ENCODE measurements at places on chromosomes 1 and 21.

- no peak for DNase-seq
Measured at GRCh38 chr1:96080925-96081324, 640.7 kb upstream of the PTBP2 start.

DNA sequence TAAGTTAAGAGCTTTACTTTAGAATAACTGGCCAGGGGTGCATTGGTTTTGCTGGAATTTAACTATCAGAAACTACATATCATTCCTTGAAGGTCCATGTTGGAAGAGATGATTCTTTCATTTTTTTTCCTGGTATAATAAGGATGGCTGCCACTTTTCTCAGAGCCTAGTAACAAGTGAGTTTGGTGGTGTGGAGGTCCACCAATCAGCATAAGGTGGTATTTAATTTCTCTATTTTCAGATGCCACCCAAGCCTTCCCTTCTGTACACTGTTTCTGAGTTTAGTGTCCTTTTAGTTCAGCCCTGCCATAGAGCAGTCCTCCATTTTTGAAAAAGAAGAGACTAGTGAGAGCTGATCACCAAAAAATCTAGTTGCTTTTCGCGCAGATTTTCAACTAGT lies 386.3 kb downstream of the USP25 start:
- no peak for DNase-seq

- DNase-seq: no peak
Measured at GRCh38 chr1:28296401-28297261, 32.2 kb upstream of the MED18 start.

GRCh38 chr1:80365359-80366021 lies 1359.0 kb upstream of the ADGRL4 start:
- DNase-seq: no peak

- DNase-seq: no peak
Measured at GRCh38 chr1:11434501-11434900, 44.5 kb upstream of the DISP3 start.

DNA sequence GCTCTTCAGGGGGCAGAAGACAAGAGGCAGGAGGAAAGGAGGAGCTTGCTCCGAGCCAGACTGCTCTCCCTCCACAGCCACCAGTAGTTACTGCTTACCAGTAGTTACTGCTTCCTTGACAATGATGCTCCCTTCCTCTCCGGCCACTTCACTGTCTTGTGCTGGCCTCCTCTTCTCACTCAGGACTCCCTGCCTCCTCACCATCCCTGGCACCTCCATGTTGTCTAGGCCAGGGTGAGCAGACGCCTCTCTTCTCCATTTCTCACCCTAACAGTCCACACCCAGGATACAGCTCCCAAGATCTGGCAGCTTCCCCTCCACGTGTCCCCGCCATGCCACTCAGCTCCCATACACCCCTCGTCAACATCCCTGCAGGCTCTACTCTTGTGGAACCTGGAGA lies 82.4 kb upstream of the TLR5 start:
- no peak for DNase-seq

All from HL-60 (cell line).